ENCODE measurements at places on chromosomes 4 and X.

- DNase-seq, result no peak
Observed at GRCh38 chr4:106370214-106370613, 1.6 kb upstream of the GIMD1 start.

GRCh38 chr4:116082808-116083366 is 969.5 kb upstream of the NDST4 start:
- DNase-seq, result no peak

GRCh38 chr4:147737623-147738022 is 5.7 kb downstream of the ARHGAP10 start:
- DNase-seq, result no peak

DNA sequence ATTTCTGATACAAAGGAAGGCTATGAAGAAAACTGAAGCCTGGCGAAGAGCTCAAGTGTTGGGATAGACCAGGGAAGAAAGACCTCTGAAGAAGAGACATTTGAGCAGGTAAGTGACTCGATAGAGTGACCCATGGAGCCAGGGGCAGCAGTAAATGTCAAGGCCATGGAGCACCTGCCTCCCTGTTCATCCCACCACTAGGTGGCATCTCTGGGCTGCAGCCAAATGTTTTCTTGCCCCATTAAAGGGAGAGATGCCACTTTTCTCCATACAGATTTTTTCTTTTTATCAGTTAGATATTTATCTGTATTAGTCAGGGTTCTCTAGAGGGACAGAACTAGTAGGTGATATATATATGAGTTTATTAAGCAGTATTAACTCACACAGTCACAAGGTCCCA is 4.9 kb upstream of the ZNF81 start:
- peak; percentile 70 for DNase-seq

DNA sequence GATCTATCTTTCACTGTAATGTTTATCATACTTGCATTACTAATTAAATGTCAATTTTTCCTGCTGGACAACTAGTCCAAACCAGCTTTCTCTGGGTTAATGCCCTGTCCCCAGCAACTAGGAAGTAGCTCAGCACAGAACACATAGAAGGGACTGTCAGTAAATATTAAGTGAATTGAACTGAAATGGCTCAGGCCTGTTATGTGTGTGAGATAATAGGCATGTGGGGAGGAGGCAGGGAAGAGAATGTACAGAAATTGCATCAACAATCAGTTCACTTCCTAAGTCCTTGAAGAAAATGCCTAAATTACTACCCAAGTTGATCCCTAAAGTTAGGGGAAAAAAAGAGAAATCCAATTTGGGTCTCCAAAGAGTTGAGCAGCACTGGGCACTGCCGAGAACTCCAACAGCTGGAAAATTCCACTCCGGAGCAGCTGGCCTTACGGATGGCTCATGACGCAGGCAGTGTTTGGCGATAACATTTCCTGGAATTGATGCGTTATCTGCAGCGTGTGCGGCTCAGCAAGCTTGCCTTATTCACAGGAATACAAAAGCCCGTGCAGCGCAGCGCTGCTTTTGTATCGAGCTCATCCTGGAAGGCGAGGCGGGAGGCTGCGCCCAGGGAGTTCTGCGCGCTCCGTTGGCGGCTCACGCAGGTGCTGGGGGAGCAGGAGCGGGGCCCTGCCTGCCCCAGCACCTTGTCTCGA is 297.3 kb upstream of the LCORL start:
- no peak for DNase-seq

GRCh38 chrX:13786048-13786447 is 30.8 kb downstream of the GPM6B start:
- no peak for DNase-seq

- peak; percentile 12 for DNase-seq
Observed at GRCh38 chrX:68163441-68163840, 269.9 kb downstream of the OPHN1 start.

DNA sequence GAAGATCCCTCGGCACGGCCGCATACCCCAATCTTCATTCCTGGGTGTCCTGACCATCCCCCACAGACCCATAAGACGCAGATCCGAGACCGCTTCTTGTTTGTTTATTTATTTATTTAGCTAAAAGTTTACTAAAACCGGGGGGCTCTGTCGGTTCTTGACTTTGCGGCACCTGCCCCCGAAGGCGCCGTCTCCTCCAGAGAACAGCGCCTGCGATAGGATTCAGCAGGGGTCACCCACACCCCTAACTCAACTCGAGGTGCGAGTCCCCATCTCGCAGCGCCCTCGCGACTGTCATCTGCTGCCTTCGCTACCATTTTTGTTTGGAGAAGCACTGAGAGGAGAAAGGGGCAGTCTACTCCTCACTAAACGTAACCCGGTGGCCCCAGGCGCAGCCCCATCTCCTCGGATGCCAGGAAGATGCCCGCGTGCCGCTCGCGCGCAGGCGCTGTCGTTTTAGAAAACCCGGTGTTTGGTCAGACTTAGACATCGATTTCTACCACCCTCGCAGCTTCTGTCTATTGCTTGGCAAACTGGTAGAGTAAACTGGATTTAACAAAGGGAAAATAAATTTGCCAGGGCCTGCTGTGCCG is 18.9 kb upstream of the GPR101 start:
- no peak for DNase-seq

GRCh38 chrX:27893871-27894270 is 86.1 kb downstream of the MAGEB10 start:
- no peak for DNase-seq

DNA sequence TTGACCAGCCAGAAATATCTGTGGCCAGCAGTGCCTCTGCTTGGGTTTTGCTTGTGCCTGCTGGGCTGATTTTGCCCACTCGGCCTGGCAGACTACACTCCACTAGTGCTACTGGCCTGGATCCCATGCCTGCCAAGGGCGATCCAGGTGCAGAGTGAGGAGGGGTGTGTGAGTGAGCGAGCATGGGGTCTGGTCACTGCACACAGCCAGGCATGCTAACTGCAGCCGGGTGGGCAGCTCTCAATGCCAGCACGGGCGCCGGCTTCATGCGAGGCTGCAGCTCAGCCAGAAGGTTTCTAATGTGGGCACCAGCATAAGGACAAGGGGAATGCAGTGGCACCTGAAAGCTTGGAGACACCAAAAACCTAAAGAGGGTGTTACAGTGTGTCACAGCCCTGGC is 1161.4 kb downstream of the FSTL5 start:
- DNase-seq, result no peak

DNA sequence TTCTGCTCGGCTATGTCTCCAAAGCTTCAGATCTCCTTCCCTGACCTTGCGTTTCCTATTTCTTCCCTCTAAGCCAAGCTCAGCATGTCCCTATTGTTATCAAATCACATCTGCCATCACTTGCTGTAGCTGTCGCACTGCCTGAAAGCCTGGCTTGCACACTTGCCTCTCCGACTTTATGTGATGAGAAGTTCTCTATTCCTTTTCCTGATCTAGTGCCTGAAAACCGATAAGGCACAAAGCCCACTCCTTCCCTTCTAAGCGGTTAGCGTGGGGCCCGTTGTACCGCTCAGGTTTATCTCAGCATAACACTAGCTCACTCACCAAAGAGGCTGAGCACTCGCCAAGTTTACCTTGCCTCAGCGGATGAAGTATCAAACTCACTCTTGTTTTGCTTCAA is 816 bp downstream of the NMU start:
- no peak for DNase-seq

GRCh38 chr4:152534541-152535359 is 1.1 kb downstream of the FBXW7 start:
- DNase-seq, result peak; percentile 88

DNA sequence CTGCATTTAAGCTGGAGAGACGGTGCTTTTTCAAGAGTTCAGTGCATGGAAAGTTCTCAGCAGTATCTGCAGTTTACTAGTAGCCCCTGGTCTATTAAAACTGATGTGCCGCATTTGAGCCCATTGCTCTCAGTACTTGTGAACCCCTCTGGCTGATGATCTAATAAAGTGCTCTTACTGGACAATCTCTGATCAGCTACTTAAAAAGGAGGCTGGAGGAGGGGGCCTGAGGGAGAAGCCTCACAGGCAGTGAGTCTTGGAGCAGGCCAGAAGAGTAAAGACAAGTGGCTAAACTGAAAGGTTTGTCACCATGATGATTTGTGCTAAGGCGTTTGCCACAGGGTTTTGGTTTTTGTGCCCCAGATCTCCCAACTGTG is 138.5 kb downstream of the ARX start:
- no peak for DNase-seq

DNA sequence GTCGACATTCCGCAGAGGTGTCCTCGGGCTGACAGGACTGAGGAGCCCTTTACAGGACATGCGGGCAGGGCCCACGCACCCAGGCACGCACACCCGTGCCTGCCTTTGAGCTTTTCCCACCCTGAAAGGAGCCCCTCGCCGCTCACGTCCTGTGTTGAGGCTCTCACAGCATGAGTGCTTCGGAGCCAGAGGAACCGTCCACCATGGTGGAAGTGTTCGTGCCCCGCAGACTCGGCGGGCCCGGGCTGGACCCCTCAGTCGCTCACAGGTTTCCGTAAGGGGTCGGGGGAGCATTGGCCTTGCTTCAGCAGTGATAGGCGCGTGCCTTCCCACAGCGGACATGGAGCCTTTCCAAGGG is 36.9 kb downstream of the PIGG start:
- no peak for DNase-seq

- peak; percentile 85 for DNase-seq
Observed at GRCh38 chrX:149539283-149540130, 1.3 kb upstream of the EOLA1 start.

DNA sequence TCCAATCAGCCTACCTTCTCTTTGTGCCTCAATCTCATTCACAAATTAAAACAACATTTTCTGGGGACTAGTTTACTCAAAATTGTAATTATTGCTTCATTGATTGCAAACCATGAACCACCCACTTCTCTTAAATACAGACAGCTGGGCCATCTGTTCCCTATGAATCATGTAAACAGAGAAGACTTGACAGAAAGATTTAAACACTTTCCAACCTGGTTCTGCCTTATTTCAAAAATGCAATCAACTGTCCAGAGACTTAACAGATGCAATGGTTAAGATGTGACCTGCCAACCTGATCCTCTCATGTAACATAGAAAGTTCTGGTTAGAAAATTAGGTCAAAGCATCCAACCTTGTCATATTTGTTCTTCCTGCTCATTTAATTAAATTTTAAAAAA is 20.8 kb upstream of the SERTM2 start:
- DNase-seq, result no peak

DNA sequence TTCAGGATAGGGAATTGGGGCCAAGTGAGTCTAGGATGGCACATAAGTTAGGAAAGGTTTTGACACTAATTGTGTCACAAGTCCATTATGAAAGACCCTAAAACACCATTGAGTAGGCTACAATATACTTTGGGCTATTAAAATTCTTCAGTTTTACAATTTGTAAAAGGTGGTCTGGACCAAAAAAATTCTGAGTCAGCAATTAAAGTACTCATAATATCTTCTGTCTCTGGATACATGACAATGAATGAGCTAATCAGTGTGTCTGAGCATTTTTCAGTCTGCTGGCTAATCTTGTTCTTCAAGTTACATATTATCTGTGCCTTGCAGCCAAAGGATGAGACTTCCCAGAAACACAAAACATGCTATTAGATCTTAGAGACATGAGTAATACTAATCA is 14.3 kb downstream of the ARMCX1 start:
- no peak for DNase-seq

DNA sequence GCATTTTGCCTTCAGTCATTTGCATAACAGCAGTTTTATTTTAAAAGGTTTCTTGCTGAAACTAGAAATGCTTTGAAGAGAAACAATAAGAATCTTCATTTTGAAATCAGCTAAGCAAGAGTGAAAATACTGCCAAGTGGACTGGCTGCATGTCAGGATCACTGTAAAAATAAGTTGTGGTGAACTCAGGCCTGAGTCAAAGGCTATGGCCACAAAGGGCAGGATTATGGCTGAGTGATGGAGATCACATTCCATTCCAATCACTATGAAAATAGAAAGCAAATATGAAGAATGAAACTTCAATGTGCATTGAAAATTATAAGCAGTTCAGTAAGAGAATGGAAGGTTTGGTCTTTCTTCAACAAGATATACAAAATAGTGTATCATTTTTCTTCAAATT is 224.5 kb downstream of the PCDH18 start:
- no peak for DNase-seq

DNA sequence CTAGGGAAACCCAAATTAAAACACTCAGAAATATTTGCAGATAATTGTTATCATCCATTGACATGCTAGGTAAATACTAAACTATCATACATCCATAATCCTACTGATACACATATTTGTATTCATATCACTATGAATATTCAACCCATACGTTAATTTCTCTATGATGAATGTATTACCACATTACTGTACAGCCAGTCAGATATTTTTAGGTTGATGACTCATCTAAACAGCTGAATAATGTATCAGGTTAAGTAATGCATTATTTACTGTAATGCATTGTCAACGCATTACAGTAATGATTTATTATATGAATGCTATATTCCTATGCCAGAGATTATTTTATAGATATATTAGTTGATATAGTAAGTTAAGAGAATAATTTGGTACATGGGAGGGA is 37.1 kb downstream of the VEGFC start:
- DNase-seq, result no peak

DNA sequence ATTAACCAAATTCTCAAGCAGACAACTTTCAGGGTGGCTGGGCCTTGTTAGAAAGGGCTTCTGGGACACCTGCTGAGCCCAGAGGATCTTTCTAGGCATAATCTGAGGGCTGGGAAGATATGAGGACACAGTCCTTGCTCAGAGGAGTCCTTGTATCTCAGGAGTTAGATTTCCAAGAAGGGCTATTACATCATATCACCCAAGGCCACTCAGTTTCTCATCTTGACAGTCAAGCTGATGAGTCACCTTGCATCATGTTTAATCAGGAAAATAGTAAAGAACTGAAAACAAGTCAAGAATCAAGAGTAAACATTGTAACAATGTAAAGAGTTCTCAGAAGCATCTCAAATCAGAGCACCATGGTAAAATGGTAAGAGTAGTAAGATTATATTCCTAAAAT is 4.0 kb downstream of the PCYT1B start:
- no peak for DNase-seq

DNA sequence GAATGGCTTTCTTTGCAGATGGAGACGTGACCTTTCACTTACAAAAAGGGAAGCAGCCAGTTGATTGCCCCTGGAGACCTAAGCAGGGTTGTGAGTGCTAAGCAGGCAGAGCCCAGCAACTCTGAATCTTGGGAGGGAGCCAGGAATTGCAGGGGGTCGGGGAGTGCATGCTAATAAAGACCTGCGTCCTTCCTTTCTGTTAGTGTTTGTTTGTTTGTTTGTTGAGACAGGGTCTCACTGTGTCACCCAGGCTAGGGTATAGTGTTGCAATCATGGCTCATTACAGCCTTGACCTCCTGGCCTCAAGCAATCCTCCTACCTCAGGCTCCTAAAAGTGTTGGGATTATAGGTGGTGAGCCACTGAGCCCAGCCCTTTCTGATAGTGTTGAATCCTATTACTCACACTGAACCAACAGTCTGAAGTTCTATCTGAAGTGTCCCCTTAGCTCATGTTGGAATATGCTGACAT is 137.4 kb downstream of the CEP135 start:
- DNase-seq, result peak; percentile 2

- no peak for DNase-seq
Observed at GRCh38 chr4:134320048-134320447, 118.5 kb upstream of the PABPC4L start.

DNA sequence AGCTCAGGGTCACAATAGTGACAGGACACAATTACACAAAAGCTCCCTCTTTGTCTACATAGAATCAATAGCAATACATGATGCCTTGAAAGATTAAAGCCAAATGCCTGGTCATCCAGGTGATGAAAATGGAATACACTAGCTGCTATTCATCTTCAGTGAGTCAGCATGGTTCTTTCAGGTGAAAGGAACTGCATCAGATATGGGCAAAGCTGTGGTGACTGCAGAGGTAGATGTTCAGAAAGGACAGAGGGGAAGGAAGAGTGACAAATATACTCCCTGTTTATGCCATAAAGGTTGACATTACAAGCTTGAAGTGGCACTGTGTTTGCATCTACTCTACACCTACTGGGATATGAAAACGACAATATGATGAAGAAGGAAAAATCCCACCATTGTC is 20.0 kb upstream of the FTHL17 start:
- no peak for DNase-seq

Data from suppressor macrophage (primary cell).